Frontal cortex (tissue), 4 donors: ENCODE measurements at places on chromosomes 4 and X.

DNA sequence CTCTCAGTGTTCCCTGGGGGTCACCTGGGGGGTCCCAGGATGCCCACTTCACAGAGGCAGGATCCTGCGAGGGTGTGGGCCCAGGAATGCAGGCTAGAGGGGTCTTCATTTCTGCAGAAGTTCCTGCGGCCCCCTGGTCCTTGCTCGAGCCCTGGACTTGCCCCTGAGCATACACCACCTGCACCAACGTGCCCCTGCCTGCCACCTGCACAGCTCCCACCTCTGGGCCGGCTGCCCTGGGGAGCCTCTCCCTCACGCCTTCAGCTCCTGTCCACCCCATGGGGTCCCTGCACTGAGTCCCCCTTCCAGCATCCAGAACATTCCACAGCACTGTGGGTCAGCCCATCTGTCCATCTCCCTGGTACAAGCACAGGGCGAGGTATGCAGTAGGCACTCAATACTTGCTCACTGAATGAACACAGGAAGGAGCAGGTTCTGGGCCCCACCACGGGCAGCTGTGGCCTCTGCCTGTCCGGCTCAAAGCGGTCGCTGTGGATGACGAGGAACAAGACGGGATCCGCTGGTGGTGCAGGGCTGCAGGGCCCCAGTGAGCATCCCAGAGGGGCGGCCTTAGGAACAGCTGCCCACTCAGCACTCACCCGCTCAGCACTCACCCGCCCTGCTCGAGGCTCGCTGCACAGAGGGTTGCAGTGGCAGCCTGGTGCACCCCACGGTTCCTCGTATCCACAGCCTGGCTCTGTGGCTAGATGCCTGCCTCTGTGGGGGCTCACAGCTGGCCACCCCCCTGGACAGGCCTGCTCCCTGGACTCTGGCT lies 70.5 kb upstream of the MXD4 start:
- no peak for DNase-seq

- no peak for DNase-seq
These were observed 459.2 kb downstream of the INPP4B start for GRCh38 chr4:142386856-142387255.

- DNase-seq, result no peak
These were observed 11.1 kb downstream of the ITIH6 start for GRCh38 chrX:54786967-54787366.

GRCh38 chrX:39367416-39367815 lies 566.2 kb downstream of the MID1IP1 start:
- DNase-seq, result no peak

DNA sequence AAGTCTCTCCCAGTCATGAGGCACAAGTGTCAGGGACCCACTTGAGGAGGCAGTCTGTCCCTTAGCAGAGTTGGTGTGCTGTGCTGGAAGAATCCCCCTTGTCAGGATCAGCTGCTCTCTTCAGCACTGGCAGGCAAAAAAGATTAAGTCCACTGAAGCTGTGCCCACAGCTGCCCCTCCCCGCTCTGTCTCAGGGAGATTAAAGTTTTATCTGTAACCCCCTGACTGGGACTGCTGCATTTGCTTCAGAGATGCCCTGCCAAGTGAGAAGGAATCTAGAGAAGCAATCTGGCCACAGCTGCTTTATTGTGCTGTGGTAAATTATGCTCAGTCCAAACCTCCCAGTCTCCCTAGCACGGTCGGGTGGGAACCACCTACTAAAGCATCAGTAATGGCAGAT lies 37.4 kb upstream of the HEPH start:
- DNase-seq, result no peak
